Natural killer cell treated with Interleukin-12 subunit alpha and Interleukin-12 subunit beta and Interleukin-15 and Interleukin-18, amount 100 ng/mL, for 72 hours (primary cell): ENCODE measurements at places on chromosomes 3 and 15.

DNA sequence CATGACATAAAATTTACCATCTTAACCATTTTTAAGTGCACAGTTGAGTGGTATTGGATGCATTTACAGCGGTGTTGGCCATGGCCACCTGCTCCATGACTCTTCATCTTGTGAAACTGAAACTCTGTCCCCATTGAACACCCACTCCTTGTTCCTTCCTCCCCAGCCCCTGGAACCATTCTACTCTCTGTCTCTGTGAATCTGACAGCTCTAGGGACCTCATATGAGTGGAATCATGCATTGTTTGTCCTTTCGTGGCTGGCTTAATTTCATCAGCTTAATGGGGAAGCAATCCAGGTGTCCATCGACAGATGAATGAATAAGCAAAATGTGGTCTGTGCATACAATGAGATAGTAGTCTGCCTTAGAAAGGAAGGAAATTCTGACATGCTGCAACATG lies 42.5 kb downstream of the PLXNA1 start:
- H3K36me3 ChIP-seq, result no peaks in the 10 kb centered on the region
- no peak overlapping the region for H3K27ac ChIP-seq

DNA sequence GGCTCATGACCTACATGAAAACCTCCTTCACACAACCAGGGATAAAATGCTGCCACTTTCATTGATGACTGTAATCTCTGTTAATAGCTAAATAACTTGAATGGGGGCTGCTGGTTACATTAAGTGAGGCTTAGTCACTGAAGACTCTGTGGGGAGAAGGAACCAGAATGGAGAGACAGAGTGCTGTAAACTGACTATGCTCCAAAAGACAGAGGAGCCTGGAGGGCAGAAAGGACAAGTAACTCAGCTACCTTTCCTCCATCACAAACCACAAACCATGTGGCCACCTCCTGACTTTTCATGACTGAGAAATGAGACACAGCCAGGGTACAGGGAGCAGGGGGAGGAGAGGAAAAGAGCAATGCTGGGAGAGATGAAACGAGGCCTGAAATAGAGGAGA lies 97.1 kb upstream of the TRIM42 start:
- no peaks in the 10 kb centered on the region for H3K4me1 ChIP-seq
- no peak for DNase-seq
- H3K36me3 ChIP-seq, result no peaks in the 10 kb centered on the region

GRCh38 chr3:17070161-17070959 lies 185.6 kb downstream of the PLCL2 start:
- peaks cover 20% of the 10 kb centered on the region for H3K36me3 ChIP-seq
- peak overlapping the region; percentile 13 for H3K27ac ChIP-seq
- H3K27me3 ChIP-seq, result no peaks in the 10 kb centered on the region
- DNase-seq, result no peak
- H3K4me1 ChIP-seq, result peaks cover 43% of the 10 kb centered on the region

DNA sequence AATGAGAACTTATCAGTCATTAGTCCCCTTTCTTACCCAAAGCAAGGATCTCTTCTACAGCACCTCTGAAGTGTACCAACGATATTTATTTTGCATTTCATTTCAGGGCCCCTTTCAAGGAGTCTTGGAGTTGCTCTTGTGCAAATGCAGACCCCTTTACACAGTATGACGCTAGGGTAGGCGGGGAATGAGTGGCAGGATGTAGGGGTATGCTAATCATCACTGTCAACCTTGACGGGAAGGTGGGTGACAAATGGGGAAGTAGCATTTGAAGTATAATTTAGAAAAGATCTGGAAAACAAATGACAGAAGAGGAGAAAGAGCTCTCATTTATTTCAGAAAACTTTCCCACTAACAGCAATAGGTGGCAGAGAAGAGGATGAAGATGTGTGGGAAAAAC lies 94.4 kb downstream of the LRRN1 start:
- no peaks in the 10 kb centered on the region for H3K27me3 ChIP-seq
- no peak for DNase-seq
- H3K27ac ChIP-seq, result no peak overlapping the region
- no peaks in the 10 kb centered on the region for H3K4me1 ChIP-seq

- H3K36me3 ChIP-seq, result no peaks in the 10 kb centered on the region
- no peak overlapping the region for H3K27ac ChIP-seq
- H3K4me1 ChIP-seq, result no peaks in the 10 kb centered on the region
- no peak for DNase-seq
- no peak overlapping the region for H3K4me3 ChIP-seq
Measured at GRCh38 chr3:135368316-135368715, 573.3 kb downstream of the EPHB1 start.

- peaks cover 16% of the 10 kb centered on the region for H3K27me3 ChIP-seq
- no peaks in the 10 kb centered on the region for H3K4me1 ChIP-seq
- H3K36me3 ChIP-seq, result no peaks in the 10 kb centered on the region
Measured at GRCh38 chr3:139136469-139137202, 91.9 kb upstream of the PRR23C start.

DNA sequence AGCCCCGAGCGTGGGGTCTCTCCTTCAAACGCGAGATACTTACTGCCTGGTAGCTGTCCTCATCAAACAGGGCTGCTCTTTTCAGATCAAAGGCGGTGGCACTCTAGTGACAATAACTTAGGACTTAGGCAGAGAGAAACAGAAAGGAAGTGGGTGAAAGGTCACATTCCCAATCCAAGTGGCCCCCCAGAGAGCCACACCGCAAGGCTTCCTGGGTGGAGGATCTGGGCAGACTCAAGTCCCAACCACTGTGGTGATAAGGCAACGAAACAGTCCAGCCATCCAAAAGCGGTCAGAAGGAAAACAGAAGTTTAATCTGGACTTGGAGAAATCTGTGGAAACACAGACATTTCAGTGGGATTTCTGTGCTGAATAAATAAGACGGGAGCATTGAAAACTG lies 227.2 kb downstream of the ADAMTS17 start:
- no peaks in the 10 kb centered on the region for H3K36me3 ChIP-seq
- peaks cover 8% of the 10 kb centered on the region for H3K27me3 ChIP-seq
- no peak overlapping the region for H3K4me3 ChIP-seq
- DNase-seq, result peak; percentile 40

GRCh38 chr3:167507954-167508353 lies 34.1 kb upstream of the SERPINI2 start:
- no peaks in the 10 kb centered on the region for H3K4me1 ChIP-seq
- no peaks in the 10 kb centered on the region for H3K36me3 ChIP-seq
- H3K27me3 ChIP-seq, result no peaks in the 10 kb centered on the region
- H3K27ac ChIP-seq, result no peak overlapping the region
- DNase-seq, result no peak

GRCh38 chr3:32037932-32038267 lies 56.4 kb downstream of the ZNF860 start:
- peaks cover 17% of the 10 kb centered on the region for H3K27me3 ChIP-seq
- DNase-seq, result no peak
- peaks cover 8% of the 10 kb centered on the region for H3K36me3 ChIP-seq
- H3K4me1 ChIP-seq, result no peaks in the 10 kb centered on the region

- no peaks in the 10 kb centered on the region for H3K27me3 ChIP-seq
- no peak overlapping the region for H3K27ac ChIP-seq
- DNase-seq, result no peak
- no peak overlapping the region for H3K4me3 ChIP-seq
Measured at GRCh38 chr3:25618028-25618427, 46.7 kb downstream of the TOP2B start.

DNA sequence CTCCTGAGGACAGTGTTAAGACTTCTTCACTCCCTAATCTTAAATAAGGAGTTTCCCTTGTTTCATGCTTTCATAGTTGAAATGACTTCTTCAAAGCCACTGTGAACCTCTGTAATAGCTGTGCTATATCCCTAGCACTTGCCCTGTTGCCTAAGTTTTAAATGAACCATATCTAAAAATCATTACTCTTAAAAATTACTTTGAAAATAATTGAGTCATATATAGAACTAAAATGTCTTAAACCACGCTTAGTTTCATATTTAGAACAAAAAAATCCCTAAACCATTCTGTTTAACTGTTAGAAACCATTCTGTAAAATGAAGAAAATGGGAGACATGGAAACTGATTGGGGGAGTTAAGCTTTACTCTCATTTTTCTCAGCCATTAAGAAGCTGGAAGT lies 29.8 kb downstream of the DNAJC19 start:
- H3K4me1 ChIP-seq, result peaks cover 12% of the 10 kb centered on the region
- H3K27ac ChIP-seq, result peak overlapping the region; percentile 66
- peaks cover 42% of the 10 kb centered on the region for H3K36me3 ChIP-seq
- no peaks in the 10 kb centered on the region for H3K27me3 ChIP-seq
- peak overlapping the region; percentile 41 for H3K4me3 ChIP-seq
- DNase-seq, result no peak

DNA sequence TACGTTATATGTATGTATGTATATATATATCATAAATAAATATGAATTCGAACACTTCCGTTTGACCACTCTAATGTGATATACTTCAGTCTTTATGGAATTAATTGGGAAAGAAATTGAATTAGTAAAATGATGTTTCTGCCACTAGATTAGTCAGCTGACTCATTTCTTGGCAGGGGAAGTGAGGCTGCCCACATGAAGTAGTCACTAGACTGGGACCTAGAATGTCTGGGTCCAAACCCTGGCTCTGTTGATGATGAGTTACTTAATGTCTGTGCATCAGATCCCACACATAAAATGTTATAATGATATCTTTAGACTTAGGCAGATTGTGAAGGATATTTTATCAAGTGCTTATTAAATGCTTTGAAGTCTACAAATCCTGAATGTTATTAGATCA lies 27.4 kb upstream of the ARL14 start:
- H3K4me3 ChIP-seq, result no peak overlapping the region
- H3K27me3 ChIP-seq, result no peaks in the 10 kb centered on the region
- H3K4me1 ChIP-seq, result no peaks in the 10 kb centered on the region
- DNase-seq, result no peak

DNA sequence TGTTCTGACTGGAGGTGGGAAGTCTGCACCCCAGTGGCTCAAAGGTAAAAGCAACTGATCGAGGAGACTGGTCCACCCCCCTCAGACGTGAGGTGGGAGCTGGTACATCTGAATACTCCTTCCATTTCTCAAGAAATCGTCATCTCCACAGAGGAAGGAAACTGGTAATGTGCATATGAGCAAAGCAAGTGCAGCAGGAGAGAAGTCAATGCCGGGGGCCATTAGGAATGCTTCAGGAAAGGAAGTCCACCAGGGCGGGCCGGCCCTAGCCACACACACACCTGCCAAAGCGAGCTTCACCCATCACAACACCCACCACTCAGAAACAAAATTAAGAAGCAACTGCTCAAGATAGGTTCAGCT lies 8.5 kb downstream of the TBC1D2B start:
- H3K27me3 ChIP-seq, result no peaks in the 10 kb centered on the region
- peaks cover 19% of the 10 kb centered on the region for H3K4me1 ChIP-seq
- H3K4me3 ChIP-seq, result no peak overlapping the region
- no peak for DNase-seq
- H3K27ac ChIP-seq, result no peak overlapping the region

GRCh38 chr3:186259612-186260383 lies 102.2 kb downstream of the DGKG start:
- H3K27me3 ChIP-seq, result peaks cover 17% of the 10 kb centered on the region
- H3K4me3 ChIP-seq, result peak overlapping the region; percentile 34
- H3K27ac ChIP-seq, result no peak overlapping the region
- peaks cover 12% of the 10 kb centered on the region for H3K4me1 ChIP-seq
- no peaks in the 10 kb centered on the region for H3K36me3 ChIP-seq

DNA sequence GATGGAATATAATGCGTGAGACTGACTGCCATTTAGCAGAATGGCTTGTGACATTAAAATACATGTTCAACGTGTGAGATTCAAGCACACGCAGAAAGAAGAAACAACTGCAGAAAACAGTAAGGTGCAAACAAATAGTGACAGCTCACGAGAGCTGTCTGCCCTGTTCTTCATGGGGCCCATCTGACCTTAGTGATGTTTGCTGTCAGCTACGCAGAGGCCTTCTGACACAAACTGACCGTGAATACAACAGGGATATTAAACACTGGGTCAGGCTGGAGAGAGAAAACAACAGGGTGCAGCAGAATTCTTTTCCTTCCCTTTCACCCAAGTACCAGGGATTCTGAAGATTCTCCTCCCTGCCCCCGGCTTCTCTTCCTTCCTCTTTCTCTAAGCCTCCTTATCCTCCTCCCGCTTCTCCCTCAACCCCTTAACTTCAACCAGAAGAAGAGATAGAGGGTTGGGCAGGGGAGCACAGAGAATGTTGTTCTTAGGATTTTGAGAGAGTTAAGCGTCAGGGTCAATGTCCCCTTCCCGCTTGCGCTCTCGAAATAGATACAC lies 2.1 kb downstream of the TNFAIP8L3 start:
- no peaks in the 10 kb centered on the region for H3K36me3 ChIP-seq
- H3K4me3 ChIP-seq, result no peak overlapping the region
- H3K4me1 ChIP-seq, result no peaks in the 10 kb centered on the region
- H3K27ac ChIP-seq, result no peak overlapping the region

GRCh38 chr15:39075311-39075710 lies 505.6 kb upstream of the THBS1 start:
- H3K27me3 ChIP-seq, result peaks cover 24% of the 10 kb centered on the region
- no peaks in the 10 kb centered on the region for H3K36me3 ChIP-seq

GRCh38 chr15:27873828-27874227 lies 225.3 kb downstream of the OCA2 start:
- no peaks in the 10 kb centered on the region for H3K27me3 ChIP-seq
- no peaks in the 10 kb centered on the region for H3K36me3 ChIP-seq
- no peak overlapping the region for H3K27ac ChIP-seq
- H3K4me1 ChIP-seq, result no peaks in the 10 kb centered on the region
- DNase-seq, result no peak

- H3K27me3 ChIP-seq, result peaks cover 35% of the 10 kb centered on the region
- no peak for DNase-seq
- H3K27ac ChIP-seq, result no peak overlapping the region
- no peak overlapping the region for H3K4me3 ChIP-seq
- H3K4me1 ChIP-seq, result peaks cover 10% of the 10 kb centered on the region
Measured at GRCh38 chr15:95664450-95664849, 666.0 kb upstream of the NR2F2 start.

- H3K27ac ChIP-seq, result no peak overlapping the region
- no peaks in the 10 kb centered on the region for H3K27me3 ChIP-seq
- no peak overlapping the region for H3K4me3 ChIP-seq
- peaks cover 4% of the 10 kb centered on the region for H3K4me1 ChIP-seq
Measured at GRCh38 chr3:81716870-81717509, 44.5 kb downstream of the GBE1 start.

GRCh38 chr15:69056365-69056764 lies 41.9 kb downstream of the NOX5 start:
- H3K4me3 ChIP-seq, result no peak overlapping the region
- H3K36me3 ChIP-seq, result no peaks in the 10 kb centered on the region
- no peaks in the 10 kb centered on the region for H3K4me1 ChIP-seq
- DNase-seq, result no peak

GRCh38 chr3:14949126-14949525 lies 1.7 kb downstream of the NR2C2 start:
- H3K27ac ChIP-seq, result peak overlapping the region; percentile 97
- H3K36me3 ChIP-seq, result peaks cover 13% of the 10 kb centered on the region
- no peaks in the 10 kb centered on the region for H3K27me3 ChIP-seq
- no peak for DNase-seq
- H3K4me3 ChIP-seq, result peak overlapping the region; percentile 99
- peaks cover 34% of the 10 kb centered on the region for H3K4me1 ChIP-seq

- DNase-seq, result peak; percentile 94
- H3K4me1 ChIP-seq, result peaks cover 76% of the 10 kb centered on the region
- H3K27me3 ChIP-seq, result no peaks in the 10 kb centered on the region
- H3K36me3 ChIP-seq, result peaks cover 6% of the 10 kb centered on the region
Measured at GRCh38 chr3:5011555-5012256, 32.5 kb downstream of the BHLHE40 start.
